ENCODE measurements at places on chromosomes 5 and 9.

- DNase-seq: no peak
Observed at GRCh38 chr5:156339139-156339841, 12.3 kb downstream of the SGCD start.

DNA sequence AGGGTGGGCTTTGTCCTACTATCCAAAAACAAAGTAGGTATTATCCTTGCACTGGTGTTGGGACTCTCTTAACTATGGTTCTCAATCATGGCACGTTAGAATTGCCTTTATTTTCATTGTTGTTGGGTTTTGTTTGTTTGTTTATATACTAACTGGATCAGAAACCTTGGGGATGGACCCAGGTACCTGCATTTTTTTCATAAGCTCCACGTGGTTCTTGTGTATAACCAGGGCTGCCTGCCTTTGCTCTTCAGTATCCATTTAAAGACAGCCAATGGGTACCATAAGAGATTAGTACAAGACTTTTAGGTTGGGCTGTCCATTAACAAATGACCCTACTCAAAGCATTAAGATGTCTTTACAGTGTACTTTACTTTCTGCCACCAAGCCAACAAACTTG is 2.5 kb upstream of the SSBP2 start:
- no peak for DNase-seq

DNA sequence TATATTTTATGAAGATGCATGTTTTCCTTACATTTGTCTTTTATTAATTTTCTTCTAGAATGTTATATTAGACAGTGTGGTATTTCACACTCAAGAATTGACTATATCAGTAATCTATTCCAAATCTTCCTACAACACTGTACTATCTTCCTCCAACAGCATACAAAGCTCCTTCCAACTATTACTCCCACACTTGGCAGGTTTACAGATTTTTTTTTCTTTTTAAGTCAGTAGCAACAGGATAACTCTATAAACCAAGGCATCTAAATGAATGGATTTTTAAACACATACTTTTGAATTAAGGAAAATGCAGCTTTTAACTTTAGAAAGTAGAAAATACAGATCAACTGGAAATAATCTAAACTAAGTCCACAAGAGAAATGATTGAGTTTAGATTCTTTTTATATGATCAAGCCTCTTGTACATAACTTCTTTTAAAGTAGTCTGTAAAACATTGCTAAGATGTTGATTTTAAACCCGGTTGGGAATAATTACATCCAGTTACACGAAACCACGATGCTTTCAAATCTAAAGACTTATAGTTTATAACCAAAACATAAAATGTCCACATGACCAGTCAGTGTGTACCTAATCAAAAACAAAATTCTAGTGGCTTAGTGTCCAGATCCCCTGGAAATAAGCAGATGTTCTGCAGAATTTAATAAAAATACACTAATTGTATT is 281.6 kb downstream of the ADAMTS6 start:
- DNase-seq: no peak

- DNase-seq: no peak
Observed at GRCh38 chr9:15243081-15243480, 63.9 kb downstream of the TTC39B start.

- DNase-seq: no peak
Observed at GRCh38 chr5:80254767-80255430, 949 bp downstream of the SERINC5 start.

GRCh38 chr9:135081264-135081660 is 6.2 kb upstream of the OLFM1 start:
- no peak for DNase-seq

DNA sequence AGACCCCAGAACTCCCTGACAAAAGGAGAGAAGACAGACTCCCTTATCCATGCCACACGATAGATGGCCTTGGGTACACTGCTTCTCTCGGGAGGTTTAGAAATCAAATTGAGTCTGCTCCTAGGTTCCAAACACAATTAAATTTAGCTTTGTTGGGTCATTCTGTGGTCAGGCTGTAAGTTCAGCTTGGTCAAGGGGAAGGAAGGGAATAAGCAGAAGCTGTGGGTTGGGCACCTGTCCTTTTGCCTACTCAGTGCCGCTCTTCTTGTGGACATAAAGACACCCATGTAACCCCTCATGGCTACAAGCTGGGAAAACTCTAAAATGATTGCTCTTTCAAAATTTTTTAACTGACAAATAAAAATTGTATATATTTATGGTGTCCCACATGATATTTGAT is 19.1 kb upstream of the AK3 start:
- DNase-seq: no peak

DNA sequence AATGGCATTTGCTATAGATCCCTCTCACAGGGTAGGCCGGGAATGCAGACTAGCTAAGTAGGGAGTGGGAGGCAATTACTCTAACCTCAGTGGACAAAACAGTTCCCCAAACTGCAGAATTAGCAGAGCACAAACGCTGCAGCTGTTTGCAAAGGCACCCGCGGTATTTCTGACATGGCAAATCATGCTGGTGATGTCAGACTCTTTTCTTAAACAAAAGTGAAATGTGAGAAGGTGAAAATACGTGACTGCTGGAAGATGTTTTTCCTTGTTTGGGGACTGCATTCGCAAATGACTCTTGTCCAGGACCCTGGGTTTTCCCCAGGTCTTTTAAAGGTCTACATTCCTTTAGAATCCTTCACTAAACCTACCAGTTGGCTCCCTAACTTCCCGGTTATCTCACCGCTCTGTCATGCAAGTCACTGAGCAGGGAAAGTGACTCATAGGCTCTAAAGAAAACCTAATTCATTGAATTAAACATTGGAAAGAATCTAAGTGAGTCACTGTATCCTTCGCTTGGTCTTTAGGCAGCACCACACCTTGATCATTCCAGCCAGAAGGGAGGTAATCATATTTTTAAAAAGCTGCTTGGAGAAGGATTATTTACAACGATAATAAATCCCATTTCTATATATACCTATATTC is 91.5 kb upstream of the DNAH5 start:
- no peak for DNase-seq

Data from activated CD4-positive, CD25-positive, alpha-beta regulatory T cell (primary cell).